ENCODE measurements at places on chromosomes 16 and 17.

DNA sequence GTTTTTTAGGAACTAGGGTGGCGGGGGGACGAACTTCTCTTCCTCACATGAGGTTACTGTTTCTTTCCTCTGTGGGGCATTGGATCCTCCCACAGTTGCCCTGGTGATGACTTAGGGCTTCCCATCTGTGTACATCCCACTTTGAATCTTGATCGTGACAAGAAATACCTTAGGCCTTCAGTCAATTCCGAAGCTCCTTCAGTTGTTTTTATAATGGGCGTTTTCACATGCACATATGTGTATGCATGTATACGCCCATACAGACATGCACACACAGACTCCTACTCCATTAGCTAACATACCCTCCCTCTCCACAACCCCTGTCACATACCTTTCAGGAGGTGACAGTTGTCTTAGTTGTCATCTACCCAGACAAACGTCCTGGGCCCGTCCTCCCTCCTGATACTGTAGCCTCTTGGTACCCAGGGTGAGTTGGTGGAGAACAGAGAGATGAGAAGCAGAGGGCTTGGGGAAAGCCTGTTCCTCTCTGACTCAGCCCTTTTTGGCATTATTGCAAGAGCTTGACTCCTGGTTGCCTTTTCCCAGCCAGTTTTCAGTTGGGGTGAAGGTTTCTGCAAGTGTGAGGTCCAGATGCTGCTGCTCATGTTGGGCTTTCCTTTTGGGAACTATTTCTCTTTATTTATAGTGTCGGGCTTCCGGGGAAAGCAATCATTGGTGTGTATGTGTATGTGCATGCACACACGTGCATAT lies 2.2 kb upstream of the AOC2 start:
- no peak for DNase-seq

DNA sequence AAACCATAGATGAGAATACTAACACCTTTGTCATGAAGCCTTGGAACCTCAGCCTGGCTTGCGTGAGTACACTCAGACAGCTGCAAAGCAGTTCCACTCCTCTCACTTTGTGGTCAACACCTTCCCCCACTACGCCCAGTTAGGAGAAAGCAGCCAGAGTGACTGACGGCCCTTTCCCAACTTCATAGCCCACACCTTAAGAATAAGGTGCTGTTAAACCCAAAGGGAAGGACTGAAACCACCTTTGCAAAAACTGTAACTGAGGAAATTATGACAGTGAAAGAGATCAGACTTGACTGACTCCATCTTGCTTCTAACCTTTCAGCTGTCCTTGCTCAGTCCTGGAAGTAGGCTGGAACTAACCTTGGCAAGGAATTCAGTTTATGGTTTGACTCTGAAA lies 13.7 kb downstream of the N4BP1 start:
- DNase-seq, result no peak

- DNase-seq, result no peak
Measured at GRCh38 chr16:51540259-51540658, 389.2 kb upstream of the SALL1 start.

- DNase-seq, result peak; percentile 3
Measured at GRCh38 chr17:31216031-31216751, 80.8 kb downstream of the OMG start.

- DNase-seq, result no peak
Measured at GRCh38 chr17:42563950-42564349, 2.0 kb downstream of the COASY start.

GRCh38 chr17:31508288-31509094 lies 117.0 kb downstream of the RAB11FIP4 start:
- no peak for DNase-seq

DNA sequence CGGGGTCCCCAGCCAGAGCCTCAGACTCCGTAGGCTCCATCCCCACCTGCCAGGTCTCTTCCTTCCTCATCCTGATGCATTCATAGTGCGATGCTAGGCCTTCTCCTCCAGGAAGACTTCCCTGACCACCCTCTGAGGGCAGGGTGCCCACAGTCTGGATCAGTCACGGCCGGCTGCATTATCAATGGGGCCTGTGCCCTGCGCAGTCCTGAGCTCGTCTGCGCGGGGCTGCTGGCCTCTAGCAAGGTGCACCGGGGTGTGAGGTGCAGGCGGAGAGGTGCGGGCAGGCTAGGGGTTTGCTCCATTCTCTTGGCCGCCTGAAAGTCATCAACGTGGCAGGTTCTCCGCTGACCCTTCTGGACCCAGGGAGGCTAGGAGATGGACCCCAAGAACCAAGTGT lies 56.9 kb upstream of the ACSF3 start:
- DNase-seq, result no peak

DNA sequence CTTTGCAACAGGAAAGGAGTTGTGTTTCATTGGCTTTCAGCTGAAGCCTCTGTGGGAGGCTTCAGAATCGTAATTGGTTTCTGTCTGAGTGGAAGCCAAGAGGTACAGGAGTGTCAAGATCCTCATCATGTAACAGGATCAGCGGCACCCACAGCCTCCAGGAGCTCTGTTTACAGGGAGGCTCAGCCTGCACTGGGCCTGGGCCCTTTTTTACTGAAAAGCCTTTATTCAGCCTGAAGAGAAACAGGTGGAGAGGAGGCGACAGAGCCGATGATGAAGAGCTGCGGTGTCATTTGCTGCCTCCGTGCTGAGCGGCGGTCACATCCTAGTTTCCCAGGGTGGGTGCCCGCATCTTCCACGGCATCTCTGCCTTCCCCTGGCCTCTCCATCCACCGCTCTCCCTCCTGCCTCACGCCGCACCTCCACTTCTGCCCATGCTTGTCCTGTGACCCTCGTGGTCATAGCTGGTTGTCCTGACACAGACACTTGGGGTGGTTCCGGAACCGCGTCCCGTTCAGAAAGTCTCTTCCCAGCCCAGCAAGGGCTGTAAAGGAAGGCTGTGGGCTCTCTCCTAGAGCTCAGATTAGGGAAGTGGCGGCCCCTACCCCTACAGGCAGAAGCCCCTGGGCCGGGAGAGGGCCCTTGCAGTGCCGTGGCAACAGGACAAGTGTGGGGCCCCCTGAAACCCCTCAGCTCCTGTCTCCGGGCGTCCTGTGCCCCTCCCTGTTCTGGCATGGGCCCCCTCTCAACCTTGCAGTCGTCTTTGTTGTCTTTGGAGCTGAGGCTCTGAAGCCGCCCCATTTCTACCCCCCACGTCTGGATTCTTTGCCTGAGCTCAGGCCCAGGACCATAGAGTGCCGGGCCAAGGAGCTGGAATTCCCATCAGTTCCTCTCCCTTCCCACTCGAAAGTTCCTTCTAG lies 53.9 kb upstream of the CHMP6 start:
- DNase-seq, result no peak

DNA sequence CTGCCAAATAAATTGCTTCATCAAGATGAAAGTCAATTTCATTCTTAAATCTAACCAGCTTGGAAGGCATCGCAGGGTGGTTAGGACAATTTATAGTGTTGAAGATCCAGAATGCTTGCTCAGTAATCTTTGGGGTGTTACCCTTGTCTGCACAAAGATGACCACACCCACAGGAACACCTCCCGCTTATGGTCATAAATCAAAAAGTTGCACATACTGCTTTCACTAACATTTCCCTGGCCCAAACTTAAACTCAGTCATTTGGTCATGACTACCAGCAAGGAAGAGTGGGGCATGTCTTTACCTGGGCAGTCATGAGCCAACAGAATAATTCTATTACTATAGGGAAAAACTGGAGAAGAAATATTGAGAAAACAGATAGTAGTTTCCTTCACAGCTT lies 57.6 kb upstream of the KIF2B start:
- DNase-seq, result no peak

- DNase-seq, result no peak
Measured at GRCh38 chr16:21703589-21704174, 39.9 kb downstream of the OTOA start.

DNA sequence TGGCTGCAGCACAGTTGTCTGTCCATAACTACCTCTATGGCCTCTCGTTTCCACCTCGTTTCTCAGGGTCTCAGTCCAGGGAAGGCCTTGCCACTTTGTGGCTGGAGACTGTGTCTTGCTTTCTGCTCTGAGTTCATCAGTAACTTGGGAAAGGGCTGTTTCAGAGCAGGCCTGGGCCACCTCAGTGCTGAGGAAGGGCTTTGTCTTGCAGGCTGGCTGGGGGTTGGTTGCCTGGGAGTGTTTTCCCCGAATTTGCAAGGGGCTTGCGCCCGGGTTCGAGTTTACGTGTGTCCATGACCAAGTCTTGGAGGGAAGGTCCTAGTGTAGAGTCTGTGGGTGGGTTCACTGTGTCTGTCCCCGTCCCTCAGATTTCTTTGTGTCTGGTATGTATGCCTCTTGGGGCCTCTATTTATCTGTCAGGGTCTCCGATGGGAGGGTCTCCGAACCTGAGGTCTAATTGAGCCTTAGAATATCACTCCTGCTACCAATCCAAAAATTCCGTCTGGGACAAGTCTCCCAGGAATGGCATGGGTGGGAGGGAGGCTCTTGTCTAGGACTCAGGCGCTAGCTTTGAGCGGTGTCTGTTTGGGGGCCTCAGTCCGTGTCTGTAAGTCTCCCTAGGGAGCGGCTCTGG lies 594 bp upstream of the TGFB1I1 start:
- DNase-seq, result no peak

GRCh38 chr17:2090804-2091534 lies 36.1 kb downstream of the HIC1 start:
- DNase-seq, result no peak

- no peak for DNase-seq
Measured at GRCh38 chr17:40577611-40578065, 12.4 kb upstream of the CCR7 start.

- DNase-seq, result no peak
Measured at GRCh38 chr16:67561501-67561823, 864 bp upstream of the CTCF start.

GRCh38 chr17:62854098-62854680 lies 46.1 kb upstream of the MARCHF10 start:
- DNase-seq, result no peak

GRCh38 chr16:13988038-13988437 lies 68.1 kb downstream of the ERCC4 start:
- DNase-seq, result no peak

GRCh38 chr16:53949715-53950410 lies 245.9 kb downstream of the FTO start:
- DNase-seq, result no peak

DNA sequence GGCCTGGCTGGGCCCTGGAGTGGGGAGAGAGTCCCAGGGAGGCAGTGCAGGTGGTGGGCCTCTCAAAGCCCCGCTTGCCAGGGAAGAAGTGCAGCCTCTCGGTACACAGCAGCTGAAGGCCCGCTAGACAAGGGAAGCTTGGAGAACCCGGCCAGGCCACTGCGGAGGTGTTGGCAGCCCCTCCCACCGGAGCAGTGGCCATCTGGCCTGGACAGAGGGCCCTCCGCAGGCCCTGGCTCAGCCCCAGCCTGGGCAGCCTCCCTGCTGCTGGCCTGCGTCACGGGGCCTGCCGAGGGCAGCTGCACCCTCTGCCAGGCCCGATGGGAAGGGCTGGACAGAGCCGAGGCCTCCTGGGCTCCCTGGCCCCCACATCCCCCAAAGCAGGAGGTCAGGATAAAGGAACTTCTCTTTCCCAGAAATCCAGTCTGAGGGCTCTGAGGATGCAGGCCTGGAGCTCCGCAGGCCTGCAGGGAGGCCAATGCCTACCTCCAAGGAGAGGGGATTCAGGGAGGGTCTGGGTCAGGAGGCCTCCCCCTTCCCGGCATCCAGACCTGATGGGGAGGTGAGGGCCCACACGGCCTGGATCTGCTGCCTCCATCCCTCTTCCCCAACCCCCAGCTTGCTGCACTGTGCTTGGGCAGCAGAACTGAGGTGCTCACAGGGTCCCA lies 4.3 kb downstream of the SPPL2C start:
- DNase-seq, result no peak

DNA sequence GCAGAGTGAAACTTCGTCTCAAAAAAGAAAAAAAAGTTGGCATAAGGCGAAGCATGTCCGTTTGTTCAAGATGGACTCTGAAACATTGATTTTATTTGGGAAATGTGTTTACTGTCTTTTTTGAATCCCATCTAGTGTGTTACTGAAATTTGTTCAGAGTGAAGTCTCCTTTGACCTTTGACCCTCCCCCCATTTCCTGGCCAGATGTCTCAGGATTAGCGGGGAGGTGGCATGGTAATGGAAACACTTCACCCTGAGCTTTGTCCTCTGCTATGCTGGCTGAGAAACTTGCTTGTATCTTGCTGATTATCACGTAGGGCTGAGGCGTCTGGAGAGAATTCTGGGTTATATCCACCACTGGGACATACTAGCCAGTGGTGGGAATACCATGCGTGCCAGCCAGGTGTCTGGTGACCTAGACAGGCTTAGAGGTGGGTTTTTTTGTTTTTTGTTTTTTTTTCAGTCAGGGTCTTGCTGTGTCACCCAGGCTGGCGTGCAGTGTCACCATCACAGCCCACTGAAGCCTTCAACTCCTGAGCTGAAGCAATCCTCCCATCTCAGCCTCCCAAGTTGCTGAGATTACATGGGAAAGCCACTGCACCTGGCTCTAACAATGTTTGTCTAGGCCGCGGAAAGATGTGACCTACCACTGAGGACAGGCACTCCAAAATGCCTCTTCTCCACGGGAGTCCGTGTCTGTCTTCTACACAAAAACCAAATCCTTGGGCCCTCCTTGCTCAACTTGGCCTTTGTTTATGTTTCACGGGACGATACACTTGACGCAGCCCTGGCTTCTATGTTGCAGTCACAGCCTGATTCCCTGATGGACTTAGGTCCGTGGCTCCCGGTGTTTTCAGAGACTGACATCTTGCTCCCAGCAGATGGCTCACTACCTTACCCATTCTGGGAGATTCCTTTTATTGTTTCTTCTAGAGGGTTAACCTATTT lies 6.6 kb upstream of the GALK1 start:
- no peak for DNase-seq

DNA sequence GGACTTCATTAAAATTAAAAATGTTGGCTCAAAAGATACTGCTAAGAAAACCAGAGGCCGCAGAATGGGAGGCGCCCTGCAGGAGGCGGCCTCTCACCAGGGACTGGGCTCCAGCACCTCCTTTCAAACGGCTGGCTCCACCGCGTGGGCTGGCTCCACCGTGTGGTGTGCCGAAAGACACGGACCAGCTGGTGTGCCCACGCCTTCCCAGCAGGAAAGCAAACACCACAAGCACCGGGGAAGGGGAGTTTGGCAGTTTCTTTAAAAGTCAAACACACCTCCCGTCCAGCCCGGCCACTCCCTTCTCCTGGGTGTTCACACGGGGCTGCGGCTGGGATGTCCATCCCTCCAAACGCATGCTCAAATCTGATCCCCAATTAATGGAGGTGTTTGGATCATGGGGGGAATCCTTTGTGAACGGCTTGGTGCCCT lies 13.9 kb downstream of the HAGH start:
- DNase-seq, result peak; percentile 17

- DNase-seq, result no peak
Measured at GRCh38 chr17:76240461-76241203, at the start of gene RNF157. Gene RNF157 (minus strand): TSS chr17:76240493. CDS start chr17:76240240, 253 bp downstream.

DNA sequence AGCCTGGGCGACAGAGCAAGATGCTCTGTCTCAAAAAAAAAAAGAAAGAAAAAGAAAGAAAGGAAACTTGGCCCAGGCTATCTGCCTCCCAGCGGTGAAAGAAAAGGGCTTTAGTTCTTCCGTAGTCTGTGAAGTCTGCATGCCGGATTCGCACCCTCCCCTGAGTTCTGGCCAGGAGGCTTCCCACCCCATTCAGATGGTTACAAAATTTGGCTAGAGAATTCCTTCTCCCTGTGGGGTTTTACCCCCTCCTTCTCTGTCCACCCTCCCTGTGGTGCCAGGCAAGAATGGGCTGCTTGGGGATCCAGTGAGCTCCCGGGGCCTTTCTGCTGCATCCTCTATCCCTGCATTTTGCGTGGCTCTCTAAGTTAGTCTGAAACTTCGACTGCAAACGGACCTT lies 37.8 kb downstream of the PAFAH1B1 start:
- no peak for DNase-seq

Data from NCI-H1417 treated with DMSO at 0.1 percent for 48 hours (cell line).